Tongue (tissue), 3 donors: ENCODE measurements at places on chromosomes 2 and 18. TPM values are rescaled to one million over a fixed set of nuclear protein-coding genes. Genes with fewer than 3 reads are reported as not detected.

DNA sequence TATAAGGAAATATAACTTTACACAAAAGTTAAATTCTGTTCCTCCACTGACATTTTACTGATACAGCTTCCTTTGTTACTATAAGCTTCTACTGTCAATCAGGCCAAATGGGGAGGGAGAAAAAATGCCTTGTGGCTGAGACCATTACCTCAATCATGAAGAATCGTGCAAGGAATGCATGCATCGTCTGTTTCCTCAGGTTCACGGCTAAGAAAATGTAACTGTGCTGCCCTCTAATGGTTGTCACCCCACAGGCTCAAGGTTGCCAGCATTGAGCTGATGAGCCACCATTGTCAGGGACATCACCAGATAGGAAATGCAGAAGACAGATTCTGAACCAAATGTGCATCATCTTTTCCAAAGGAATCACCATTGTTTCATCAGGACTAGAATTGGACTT lies 426.9 kb downstream of the CDH2 start:
- peak; percentile 65 for DNase-seq

CIB4 gene
- not detected for total RNA-seq

GRCh38 chr2:88837511-88838160 lies 146.2 kb downstream of the RPIA start:
- no peak for DNase-seq

PSMA8 gene
- not detected for total RNA-seq

NT5C1B gene
- not detected for total RNA-seq

DNA sequence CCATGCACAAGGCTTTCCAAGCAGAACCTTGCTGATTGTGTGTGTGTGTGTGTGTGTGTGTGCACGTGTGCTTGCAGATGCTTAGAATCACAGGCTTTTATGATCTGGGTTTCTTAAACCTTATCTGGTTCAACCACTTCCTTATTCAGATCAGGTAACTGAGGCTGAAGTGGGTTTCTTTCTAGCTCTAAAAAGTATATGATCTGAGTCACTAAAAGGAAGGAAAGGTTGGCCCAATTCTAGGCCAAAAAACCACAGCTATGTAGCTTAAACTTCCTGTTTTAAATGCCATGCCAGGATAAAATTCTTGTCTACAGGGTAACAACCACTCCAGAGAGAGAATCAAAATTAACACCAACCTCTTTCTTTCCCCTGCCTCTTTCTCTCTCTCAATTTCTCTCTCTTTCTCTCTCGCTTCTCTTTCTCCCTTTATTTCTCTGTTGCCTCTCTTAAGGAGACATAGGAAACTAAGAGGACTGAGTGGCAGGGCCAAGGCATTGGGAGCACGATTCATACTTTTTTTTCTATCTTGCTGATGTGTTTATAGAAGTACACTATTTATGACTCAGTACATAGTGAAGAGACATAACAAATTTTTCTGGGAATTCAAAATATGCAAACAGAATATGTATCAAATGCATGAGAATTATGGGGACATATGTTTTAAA lies 140.3 kb downstream of the TRIB2 start:
- no peak for DNase-seq

DNA sequence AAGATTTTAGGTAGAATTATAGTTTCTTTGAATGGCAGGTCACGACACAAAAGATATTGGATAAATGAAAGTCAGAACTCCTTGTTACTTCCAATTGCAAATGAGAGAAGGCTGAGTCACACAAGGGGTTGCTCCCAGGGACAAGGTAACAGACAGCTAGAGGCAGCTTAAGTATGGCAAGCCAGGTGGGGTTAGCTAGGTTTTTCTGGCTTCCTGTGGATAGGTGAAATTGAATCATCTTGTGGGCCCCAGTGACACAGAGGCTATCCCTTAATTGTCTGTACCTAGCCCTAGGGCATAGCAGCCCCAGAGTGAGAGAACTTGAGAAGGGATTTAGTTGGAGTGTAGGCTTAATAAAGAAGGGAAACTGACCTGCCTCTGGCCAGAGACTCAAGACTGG lies 407.7 kb upstream of the SLC8A1 start:
- no peak for DNase-seq

GRCh38 chr2:67824186-67824585 lies 238.6 kb downstream of the C1D start:
- no peak for DNase-seq

DNA sequence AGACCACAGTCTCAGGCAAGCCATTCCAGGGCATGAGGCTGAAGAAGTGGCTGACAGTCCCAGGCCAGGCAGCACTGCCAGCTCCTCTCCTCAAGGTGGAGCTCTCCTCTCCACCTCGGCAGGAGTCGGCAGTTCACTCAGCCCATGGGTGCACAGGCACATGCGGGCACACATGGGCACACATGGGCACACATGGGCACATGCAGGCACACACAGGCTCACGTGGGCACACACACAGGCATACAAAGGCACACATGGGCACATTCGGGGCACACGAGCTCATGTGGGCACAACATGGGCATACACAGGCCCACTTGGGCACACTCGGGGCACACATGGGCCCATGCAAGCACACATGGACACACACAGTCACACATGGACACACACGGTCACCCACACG lies 65.3 kb upstream of the TAF1B start:
- DNase-seq, result no peak

ANKRD62 gene
- 0.10 TPM for total RNA-seq

FAM237A gene
- total RNA-seq, result not detected

DNA sequence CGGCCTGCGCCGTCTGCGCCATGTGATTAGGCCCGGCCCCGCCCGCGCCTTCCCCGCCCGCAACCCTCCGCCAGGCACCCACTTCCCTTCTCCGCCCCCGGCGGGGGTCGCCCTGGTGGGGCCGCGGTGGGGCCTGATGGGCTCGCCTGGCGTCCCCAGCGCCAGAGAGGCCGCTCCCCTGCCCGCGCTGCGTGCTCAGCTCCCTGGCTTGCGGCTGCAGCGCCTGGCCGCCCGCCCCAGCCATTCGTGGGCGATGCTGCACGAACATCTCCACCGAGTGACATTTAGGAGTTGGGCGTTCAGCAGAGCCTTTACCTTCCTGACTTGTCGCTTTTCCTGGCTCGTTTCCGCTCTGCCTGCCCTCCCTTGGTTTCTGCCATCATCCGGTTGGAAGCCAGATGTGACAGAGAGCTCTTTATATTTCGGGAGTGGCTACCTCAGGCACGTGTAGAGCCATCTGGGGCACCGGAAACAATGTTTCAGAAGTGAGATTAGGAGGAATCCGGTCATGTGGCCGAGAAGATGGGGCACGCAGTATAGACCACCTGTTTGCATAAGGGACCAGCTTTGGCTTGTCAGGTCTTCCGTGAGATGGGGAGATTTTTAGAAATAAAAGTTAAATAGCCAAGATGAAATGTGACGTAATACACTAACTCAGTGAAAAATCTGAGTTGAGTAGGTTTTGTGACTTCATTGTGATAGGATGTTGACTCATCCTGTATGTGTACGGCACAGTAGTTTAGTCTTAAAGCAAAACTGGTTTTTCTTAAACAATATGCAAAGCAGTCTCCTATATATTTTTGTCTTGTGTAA lies 1.2 kb downstream of the GLS start:
- DNase-seq, result peak; percentile 81

GRCh38 chr2:200939832-200940231 lies 23.6 kb downstream of the ORC2 start:
- no peak for DNase-seq

GRCh38 chr2:133718688-133719201 lies 150.5 kb upstream of the NCKAP5 start:
- DNase-seq, result peak; percentile 33

DNA sequence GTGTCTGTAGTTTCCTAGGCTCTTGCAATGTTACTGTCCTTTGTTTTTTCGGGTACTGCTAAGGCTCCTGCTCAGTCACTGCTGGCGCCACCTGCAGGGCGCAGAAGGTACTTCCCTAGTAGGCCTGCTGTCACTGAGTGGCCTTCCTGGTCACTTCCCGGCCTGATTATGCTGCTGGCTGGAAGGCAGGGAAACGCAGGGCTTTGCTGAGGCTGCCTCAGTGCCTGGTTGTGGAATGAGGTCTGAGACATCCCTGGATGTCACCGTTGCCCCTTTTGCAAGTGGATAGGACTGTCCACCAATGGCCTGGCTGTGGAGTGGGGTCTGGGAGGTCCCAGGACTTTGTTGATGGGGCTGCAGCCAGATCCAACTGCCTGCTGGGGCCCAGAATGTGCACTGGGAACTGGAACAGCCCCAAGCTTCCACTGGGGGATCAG lies 13.1 kb downstream of the DAW1 start:
- peak; percentile 42 for DNase-seq

SP140 gene
- total RNA-seq, result 1.7 TPM

GRCh38 chr2:174012347-174013314 lies 47.5 kb upstream of the SP3 start:
- peak; percentile 86 for DNase-seq

- DNase-seq, result no peak
Measured at GRCh38 chr2:113251118-113251517, 27.6 kb downstream of the PAX8 start.

DNA sequence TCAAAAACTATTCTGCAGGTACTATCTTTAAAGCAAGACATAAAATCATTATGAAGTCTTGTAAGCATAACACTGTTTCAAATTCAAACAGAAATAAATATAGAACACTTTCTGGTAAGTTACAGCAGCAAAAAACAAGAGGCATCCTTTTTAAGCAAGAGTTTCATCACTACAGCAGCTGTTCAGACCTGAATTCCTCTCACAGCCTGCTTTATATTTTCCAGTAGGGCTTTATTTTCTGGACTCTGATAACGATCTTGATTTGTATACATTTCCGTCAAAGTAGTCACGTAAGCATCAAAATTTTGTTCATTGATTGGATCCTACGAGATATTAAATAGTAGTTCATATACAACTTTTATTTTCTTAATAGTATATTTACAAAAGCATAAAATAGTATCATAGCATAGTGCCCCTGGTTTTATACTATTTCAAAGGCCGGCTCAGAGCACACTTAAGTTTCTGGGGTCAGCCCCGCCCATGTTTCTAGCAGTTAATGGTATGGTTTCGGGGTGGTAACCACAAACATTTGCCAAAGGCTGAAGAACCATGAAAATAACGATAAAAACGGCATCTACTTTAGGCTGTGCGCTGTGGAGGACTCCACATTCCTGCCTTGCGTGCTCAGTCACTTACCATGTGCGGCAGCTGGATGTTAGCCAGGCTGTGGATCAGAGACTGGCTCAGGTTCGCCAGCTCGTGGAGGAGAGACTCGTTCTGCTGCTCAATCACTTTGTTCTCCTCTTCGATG lies 47.5 kb upstream of the PXDN start:
- peak; percentile 93 for DNase-seq

ICOS gene
- total RNA-seq, result 0.10 TPM

- no peak for DNase-seq
Measured at GRCh38 chr2:188332619-188333018, 40.9 kb downstream of the GULP1 start.

DNA sequence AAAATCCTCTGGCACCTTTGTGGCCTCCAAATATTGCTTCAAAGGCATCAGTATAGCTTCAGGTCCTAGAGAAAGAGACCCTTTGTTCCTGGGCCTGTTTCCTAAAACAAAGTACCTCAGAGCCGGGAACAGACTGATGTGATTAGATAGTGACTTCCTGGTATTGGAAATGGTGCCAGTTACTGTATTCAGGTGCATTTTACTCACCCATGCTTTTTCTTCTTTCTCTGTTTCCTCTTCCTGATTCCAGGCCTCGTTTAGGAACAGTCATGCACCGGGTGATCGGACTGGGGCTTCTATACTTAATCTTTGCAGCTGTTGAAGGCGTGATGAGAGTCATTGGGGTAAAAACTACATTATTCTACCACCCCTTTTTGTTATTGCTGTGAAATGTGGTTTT lies 34.3 kb downstream of the TMEM87B start:
- no peak for DNase-seq

- peak; percentile 6 for DNase-seq
Measured at GRCh38 chr18:67428805-67429204, 87.7 kb downstream of the DSEL start.

GRCh38 chr18:54531402-54532065 lies 59.5 kb upstream of the DYNAP start:
- no peak for DNase-seq

DNA sequence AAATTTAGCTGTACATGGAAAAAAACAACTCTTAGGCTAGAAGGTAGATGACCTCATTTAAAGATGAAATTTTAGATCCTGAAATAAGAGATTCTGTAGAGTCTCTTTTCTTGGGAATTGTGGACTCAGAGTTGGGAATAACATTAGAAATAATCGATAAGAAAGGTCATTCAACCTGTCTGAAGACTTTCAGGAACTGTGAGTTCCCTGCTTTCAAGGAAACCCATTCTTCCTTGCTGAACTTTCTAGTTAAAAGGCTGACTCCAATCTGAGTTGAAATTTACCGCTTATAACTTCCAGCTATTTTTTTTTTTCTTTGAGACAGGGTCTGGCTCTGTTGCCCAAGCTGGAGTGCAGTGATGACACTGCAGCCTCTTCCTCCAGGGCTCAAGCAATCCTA lies 16.8 kb upstream of the SMAD7 start:
- DNase-seq, result no peak

DNA sequence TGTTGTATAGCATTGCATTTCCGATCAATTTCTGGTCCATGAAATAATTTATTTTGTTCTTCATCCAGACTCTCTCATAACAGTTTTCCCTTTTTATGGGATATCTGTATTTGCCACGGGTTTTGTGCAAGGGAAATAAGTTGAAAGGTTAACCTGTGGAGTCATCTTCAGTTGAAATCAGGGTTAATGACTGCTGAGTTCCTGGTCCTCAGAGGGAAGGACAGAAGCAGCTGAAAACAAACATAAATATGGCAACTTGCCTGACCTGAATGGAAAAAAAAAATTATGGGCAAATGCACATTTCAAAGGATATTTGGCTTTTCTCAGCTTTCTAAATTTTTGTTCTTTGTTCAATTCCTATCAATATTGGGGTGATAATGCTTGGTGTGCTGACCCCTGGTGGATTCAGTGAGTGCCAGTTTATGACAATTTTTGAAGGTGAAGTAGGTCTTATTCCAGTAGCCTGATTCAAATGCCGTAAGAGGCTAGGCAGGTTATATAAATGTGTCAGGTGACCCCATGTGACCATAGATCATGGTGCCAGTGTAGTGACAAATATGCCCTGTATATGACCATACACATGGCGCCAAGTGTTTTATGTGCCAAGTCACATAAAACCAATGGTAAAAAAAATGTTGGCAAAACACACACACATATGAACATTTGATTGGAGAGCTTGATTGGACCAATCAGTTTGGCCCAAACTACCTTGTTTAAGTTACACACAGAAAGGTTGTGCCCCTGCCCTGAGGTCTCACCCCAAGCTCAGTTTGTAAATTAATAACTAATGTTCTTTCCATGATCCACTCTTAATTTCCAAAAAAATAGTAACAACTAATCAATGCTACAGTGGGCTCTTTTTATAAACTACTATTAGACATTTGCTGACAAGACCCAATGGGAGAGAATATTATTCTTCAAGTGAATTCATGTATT lies 47.6 kb upstream of the FAM124B start:
- DNase-seq, result peak; percentile 36

- DNase-seq, result no peak
Measured at GRCh38 chr2:168552450-168552856, 96.4 kb downstream of the CERS6 start.

DNA sequence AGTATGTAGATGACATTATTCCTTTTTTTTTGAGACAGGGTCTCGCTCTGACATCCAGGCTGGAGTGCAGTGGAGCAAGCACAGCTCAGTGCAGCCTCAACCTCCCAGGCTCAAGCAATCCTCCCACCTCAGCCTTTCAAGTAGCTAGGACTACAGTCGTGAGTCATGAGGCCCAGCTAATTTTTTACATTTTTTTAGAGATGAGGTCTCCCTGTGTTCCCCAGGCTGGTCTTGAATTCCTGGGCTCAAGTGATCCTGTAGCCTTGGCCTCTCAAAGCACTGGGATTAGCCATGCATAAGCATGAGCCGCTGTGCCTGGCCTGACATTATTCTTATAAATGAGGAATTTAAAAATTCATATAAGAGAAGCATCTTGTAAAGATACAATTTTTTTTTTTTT lies 86.9 kb downstream of the FAM117B start:
- DNase-seq, result no peak

IL1F10 gene
- not detected for total RNA-seq
